ENCODE measurements at places on chromosomes 3 and 15.

GRCh38 chr3:192830291-192831110 lies 87.2 kb downstream of the MB21D2 start:
- DNase-seq: no peak

DNA sequence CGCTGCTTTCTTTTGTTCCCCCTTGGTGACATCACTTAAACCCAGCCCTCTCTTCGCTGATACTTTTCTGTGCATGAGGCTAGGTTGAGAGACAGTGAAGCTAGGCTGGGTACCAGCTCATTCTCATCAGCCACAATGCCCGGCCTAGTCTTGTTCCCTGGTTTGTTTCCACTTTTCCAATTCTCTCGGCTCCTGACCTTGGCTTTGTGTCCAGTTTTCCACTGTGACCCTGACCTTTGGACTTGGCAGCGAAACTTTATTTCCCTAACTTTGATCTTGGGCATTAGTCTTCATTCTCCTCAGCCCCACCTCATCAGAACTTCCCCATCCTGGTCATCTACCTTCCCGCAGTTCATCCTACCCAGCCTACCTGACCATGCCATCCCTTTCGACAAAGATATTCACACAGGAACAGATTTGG lies 908 bp upstream of the ADPGK start:
- DNase-seq: no peak

- no peak for DNase-seq
Observed at GRCh38 chr3:156957715-156958114, 131.6 kb downstream of the LEKR1 start.

DNA sequence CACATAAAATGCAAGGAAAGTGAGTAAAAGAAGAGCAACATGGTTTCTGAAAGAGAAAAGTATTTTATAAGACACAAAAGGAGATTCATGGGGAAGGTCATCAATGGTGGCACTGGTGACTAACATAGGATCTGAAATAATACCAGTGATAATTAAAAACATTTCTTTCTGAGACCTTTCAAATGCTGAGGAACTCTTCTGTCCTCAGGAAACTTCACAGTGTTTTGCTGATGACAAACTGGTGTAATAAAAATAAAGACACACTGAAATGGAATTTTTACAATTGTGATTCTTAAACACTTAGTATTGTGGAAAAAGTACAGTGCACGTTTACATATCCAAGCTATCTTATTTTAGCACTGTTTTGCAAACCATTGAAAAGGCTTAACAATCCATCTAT lies 80.4 kb upstream of the ZBTB20 start:
- DNase-seq: no peak

DNA sequence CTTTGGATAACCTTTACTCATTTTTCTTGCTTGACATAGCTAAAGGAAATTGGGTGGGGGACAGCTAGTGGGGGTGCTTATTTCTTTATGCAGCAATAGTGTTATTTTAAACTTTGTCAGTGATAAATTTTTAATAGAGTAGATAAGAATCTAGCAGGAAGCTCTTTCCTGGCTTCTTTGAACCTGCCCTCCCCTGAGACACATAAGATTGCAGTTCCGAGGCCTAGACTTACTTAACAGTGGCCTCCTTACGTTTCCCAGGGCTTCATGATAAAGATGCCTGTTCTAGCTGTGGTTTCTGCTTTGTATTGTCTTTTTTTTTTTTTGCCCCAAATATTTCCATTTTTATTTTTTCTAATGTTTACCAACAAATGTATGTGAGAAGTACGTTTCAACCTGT lies 170.1 kb downstream of the VPS8 start:
- no peak for DNase-seq

DNA sequence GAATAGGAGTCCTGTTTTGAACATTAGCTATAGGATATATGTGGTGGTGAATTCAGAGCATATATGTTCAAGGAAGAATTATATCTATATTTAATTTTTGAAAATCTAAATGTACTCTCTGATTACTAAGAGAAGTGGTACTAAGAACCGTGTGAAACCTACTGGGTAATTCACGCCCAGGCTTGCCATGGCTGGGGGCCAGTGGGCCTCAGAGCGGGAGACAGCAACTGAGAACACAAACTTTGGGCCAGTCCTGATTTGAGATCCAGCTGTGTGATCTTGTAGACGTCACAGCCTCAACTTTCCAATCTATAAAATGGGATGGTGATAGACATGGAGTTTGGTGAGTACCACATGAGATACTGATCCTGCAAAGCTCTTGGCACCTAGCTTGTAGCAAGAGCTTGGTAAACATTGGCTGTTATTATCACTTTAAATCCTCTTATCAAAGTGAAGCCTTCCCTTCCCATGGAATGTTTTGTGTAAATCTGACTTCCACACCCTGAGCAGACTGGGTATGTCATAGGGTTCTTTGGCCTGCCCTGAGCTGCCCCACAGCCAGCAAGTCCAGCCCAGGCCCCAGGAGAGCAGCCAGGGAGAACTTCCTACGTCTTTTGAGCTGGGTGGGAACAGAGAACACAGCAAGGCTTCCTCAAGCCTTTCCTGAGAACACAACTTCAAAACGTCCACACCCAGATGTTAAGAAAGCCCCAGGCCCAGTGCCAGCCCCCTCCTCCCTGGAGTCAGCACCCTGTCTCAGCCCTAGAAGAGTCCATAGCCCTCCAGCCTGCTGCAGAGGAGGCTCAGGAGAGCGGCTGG lies 8.2 kb upstream of the PAQR5 start:
- no peak for DNase-seq

DNA sequence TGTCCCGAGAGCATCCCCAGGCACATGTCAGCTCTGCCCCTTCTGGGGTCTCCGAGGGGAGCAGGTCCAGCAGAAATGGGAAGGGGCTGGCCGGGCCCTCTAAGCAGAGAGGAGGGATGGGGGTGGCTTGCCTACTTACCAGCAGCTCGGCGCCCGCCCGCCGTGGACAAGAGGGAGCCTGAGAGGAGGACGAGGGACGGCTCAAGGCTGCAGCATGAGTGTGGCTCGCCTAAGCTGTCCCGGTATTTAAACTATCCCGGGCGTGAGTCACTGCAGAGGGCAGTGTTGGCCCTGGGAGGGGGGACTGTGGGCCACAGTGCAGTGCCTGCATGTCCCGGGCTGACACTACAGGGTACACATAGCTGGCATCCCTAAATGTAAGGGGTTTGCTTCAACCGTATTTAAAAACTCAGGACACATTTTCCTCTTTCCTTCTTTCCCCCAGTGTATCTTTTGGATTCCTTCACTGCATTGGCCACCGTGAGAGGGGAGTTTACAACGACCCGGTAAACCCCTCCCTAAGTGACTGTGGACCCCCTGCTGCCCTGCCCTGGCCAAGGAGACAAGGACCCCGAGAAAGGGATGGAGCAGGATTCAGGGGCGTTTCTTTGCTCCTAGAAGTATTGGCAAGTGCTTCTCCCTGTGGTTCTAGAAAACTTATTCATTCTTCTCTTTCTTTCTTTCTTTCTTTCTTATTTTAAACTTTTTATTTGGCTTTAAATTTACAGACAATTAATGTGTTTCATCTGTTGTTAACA lies at the start of gene LRRC15:
Gene LRRC15, minus strand, starts transcription at position 222 of the 758 bp plus-strand sequence. CDS start 8,700 bp downstream, outside the sequence.
- DNase-seq: peak; percentile 30

DNA sequence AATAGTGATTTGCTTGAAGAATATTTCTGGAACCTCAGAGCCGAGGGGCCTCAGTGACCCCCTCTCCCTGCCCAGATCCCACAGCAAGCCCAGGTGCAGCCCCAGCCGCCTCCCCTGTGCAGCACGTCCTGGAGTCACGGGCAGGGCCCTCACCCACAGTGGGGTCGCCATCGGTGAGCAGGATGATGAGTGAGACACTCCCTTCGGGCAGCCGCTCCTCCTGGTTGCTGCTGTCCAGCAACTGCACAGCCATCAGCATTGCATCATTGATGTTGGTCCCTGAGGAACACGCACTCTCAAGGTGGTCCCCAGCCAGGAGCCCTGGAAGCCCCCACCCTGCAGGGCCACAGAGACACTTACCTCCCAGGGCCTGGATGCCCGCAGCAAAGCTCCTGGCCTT lies 6.4 kb downstream of the ITIH4 start:
- DNase-seq: no peak

DNA sequence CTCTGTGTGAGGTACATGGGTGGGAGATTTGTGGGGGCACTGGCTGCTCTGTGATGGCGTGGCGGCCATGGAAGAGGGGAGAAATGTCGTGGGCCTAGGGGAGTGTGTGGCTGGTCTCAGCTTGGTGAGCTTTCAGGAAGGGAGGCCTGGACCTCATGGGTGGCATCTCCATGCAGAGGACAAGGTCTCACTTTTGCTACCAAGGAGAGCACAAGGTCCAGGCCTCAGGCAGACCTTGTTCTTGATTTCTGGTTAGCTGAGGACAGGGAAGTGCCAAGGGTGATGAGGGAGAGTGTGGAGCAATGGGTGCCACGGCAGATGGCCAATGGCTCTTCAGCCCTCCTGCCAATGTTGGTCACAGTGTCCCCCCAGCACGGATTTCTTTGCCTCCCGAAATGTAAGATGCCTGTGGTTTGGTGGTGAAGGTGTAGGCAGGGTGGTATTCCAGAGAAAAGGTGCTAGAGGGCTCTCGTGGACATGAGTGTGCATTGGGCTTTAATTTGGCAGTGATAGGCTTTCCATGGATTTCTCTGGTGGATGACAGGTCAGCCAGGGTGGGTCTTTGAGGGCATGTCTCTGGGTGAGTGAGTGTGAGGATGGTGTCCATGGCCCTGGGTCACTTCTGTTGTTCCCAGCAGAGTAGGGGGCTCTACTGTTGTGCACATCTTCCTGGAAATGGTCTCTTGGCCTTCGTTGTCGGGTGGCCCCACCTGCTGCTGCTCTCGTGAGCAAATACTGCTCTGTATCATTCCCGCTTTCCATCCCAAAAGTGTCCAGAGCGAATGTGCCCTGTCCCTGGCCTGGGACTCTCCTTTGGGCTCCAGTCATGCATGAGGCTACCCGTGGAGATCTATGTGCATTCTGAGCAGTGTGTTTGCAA lies 108.0 kb downstream of the SNRPN start:
- no peak for DNase-seq

DNA sequence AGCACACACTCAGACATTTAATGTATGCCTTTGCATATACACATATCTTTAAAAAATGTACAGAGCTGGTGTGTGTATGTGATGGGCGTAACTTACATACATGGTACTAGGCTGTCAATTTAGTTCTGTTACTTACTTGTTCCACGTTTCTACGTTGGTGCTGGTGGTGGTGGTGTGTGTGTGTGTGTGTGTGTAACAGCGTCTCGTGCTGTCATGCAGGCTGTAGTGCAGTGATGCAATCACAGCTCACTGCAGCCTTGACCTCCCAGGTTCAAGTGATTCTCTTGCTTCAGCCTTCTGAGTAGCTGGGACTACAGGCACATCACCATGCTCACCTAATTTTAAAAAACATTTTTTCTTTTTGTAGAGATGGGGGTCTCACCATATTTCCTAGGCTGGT lies 64.2 kb downstream of the ISG20 start:
- no peak for DNase-seq

DNA sequence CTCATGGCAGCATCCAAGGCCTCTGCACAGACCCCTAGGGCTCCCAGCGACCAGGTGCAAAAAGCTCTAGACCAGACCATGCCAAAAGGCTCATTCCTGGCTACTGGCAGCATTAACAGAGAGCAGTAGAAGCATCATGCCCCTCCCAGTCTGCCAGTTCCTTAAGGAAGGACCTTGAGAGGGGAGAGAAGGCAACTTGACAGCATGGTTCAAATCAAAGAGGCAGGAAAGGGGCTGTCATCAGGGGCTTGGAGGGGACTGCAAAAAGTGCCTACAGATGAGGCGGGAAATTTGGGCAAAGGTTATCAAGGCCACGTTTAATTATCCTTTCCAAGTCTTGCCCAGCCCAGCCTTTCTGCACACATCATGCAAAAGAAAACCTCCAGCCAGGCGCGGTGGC lies 64.7 kb downstream of the SSUH2 start:
- DNase-seq: no peak

GRCh38 chr3:174035328-174035886 lies 637.9 kb downstream of the NLGN1 start:
- DNase-seq: peak; percentile 12

GRCh38 chr15:90512276-90512675 lies 17.4 kb upstream of the CRTC3 start:
- DNase-seq: no peak

DNA sequence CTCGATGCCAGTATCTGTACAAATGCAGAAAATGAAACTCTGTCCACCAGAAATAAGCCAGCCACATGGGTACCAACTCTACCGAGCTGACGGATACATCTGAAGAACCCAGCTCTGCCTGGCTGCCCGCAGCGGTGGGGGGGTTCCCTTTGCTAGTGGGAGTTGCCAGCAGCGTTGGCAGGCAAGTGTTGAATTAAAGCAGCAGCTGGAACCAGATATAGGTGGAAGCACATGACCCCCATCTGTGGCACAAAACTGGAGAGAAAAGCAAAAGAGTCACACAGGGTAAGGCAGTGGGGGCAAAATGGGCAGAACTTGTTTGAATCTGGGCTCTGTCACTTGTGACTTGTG lies 17.9 kb downstream of the CRYGS start:
- DNase-seq: no peak

DNA sequence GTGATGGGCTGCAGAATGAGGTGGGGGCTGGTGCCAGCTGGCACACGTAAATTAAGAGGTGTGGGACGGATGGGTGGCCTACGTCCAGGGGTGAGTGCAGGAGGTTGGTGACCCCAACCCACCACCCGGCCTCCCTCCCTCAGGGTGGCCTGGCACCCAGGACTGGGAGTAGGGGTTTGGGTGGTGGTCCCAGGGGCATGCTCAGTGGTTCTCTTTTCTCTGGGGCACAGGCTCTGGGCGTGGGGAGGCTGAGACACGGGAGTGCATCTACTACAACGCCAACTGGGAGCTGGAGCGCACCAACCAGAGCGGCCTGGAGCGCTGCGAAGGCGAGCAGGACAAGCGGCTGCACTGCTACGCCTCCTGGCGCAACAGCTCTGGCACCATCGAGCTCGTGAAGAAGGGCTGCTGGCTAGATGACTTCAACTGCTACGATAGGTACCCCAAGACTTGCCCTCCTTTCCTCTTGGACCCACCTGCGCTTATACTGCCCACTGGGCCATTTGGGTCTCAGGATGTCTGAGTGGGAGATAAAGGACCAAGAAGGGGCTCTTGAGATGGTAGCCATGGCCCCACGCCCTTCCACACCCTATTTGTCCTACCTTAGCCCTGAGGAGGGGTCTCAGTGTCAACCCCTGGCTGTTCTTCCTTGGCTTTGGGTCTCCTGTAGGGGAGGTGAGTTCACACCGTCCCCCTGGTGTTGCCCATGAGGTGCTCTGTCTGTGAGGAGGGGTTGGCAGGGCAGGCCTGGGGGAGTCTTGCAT lies 18.9 kb upstream of the EXOG start:
- DNase-seq: no peak

DNA sequence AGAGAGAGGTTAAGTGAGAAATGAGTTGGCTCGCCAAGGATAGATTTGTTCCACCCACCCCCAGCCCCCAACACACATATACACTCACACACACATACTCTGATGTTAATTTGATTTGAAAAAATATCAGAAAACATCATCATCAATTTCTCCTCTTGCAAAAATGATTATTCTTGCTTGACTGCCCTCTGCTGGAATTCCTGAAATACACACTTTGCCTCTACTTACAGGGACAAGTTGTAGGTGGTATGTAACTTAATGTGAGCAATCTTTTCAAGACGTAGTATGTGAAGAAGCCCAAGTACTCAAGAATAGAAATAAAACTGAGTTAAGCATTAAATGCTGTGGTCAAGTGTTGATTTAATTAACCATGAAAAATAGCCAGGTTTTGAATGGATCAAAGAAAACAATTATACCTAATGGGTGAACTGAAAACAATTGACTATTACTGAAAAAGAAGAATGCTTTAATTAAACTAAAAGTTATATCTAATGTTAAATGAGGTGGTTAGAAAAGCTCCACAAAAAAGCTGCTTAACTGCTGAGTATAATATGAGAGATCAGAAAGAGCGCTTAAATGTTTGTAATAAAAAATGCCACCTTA lies 46.6 kb upstream of the MDFIC2 start:
- peak; percentile 1 for DNase-seq

GRCh38 chr15:77219841-77220240 lies 148.9 kb upstream of the TSPAN3 start:
- DNase-seq: no peak
